SW480 (cell line): ENCODE measurements at places on chromosomes 12 and 14.
A peak's percentile ranks its signal among the peaks of the same experiment; 100 is the strongest.

DNA sequence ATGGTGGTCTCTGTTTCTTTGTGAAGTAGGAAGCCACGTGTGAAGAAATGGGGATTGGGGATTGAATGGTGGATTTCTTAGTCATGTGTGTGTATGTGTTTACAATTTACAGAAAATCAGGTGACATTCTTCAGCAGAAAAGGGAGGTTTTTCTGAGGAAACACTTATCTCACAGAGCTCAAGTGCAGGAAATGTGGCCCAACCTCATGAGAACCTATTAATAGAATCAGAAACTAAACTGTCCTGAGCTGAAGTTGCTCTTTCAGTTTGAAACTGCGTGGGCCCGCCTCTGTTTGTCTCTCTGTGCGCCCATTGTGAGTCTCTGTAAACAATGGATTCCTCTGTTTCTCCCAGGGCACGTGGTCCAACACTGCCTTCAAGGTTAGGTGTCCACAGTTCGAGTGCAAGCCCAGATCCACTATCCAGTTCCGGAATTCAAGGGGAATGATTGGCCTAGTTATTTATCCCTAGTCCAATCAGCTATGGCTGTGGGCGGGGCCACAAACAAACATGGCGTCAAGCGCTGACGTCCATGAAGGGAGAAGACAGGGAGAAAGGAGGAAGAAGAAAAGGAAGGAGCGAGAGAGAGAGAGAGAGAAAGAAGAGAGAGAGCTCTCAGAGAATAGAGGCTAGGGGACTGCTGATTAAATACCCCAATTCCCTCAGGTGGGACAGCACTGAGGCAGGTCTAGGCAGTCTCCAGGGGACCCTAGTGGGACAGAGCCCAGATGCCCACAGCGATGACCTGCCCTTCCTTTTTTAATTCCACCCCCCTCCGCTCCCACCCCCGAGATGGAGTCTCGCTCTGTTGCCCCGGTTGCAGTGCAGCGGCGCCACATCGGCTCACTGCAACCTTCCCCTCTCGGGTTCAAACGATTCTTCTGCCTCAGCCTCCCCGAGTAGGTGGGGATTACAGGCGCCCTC is 31.4 kb upstream of the C12orf76 start:
- peak; percentile 48 for DNase-seq

DNA sequence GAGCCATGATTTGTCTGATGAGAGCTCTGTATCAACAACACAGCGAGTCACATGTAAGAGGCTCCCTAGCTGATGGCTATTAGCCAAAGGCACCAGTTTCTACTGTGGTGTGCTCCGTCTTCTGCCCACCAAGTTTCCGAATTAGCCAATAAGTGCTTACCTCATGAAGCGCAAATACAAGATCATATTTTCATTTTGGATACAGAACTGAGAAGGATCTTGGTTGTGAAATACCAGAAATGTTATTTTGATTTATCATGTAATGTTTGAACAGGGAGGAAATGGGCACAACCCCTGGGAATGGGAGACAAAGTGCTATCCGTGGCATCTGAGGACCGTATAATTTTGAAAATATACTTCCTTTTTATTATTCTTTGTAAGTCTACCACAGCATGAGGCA is 234.3 kb downstream of the DACT1 start:
- DNase-seq: no peak

DNA sequence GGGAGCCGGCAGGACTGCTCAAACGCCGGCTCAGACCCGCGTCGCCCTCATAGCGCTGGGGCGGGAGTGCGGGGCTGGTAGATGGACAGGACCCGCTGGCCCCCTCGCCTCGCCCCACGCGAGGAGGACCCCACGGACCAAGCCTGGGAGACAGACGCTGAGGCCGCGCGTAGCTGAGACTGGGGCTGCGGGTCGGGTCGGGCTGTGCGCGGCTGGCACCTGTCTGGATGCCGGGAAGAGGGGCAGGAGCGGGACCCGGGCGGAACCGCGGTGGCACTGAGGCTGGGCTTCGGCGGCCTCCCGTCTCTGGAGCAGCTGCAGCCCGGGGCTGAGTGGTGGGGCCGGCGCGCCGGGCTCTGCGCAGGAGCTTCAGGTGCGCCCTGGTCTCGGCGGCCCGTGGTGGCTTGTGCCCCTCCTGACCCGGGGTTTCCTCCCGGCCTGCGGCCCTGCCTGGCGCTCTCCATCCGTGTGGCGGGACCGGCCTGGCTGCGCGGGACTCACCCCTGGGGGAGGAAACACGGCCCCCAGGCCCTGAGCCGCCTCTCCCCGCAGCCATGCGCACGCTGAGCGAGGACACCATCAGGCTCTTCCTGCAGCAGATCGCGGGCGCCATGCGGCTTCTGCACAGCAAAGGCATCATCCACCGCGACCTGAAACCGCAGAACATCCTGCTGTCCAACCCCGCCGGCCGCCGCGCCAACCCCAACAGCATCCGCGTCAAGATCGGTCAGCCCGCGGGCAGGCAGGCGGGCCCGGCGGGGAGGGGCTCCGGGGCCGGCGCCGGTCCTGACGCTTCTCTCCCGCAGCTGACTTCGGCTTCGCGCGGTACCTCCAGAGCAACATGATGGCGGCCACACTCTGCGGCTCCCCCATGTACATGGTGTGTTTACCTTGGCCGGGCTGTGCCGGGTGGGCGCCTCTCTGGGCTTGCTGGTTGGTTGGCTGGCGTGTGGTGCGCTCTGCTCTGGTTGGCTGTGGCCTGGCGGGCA is 14.0 kb downstream of the ULK1 start:
- DNase-seq: no peak

GRCh38 chr14:96385385-96385784 is 6.5 kb upstream of the AK7 start:
- DNase-seq: no peak

- DNase-seq: no peak
Measured at GRCh38 chr12:4289231-4289878, 15.8 kb downstream of the CCND2 start.

GRCh38 chr12:127509066-127509778 is 757.7 kb upstream of the TMEM132C start:
- DNase-seq: no peak

GRCh38 chr14:69643430-69644200 is 32.2 kb downstream of the SUSD6 start:
- peak; percentile 92 for DNase-seq

GRCh38 chr12:117209626-117210025 is 19.4 kb upstream of the FBXO21 start:
- no peak for DNase-seq

DNA sequence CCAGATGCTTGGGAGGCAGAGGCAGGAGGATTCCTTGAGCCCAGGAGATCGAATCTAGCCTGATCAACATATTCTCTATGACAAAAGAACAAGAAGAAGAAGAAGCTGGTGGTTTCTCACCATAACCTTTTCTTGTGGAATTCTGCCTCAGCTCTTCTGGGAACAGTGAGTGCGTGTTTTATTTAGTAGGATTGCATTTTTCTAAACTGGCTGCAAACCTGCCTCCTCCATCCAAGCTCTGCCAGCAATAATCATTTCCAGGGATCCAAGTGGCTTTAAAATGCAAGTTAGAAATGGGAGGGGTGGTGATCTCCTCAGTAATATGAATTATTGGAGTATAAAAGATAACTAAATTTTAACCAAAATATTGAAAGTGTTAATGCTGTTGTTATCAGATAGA is 46.1 kb upstream of the MMP17 start:
- DNase-seq: no peak

DNA sequence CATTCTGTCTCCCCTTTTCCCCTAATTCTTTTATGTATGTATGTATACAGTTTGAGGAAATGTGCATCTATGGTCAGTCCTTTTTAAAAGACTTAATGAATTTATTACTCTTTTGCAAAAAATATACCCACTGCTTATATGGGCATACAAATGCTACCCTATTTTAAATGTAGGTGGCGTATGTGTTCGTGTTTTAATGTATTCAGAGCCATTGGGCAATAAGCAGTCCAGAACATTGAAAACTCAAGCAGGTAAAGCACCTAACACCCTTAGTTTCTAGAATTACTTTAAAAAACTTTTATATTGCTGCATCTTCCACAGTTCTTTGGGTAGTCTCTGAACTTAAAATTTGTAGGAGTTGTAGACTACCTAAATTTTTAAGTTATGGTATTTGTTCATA is 42.6 kb upstream of the A2ML1 start:
- no peak for DNase-seq

- DNase-seq: no peak
Measured at GRCh38 chr12:123363740-123364531, 711 bp downstream of the SBNO1 start.

DNA sequence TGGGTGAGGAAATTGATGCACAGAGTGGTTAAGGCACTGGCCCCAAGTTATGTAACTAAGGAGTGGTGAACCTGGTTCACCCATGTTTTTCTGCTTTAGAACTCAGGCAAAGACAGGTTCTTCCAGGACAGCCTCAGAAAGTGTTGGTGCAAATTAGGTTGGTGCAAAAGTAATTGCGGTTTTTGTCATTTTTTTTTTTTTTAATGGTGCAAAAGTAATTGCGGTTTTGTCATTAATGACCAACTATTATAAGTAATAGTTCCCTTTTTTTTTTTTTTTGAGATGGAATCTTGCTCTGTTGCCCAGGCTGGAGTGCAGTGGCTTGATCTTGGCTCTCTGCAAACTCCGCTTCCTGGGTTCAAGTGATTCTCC is 5.2 kb upstream of the SSH1 start:
- DNase-seq: no peak

DNA sequence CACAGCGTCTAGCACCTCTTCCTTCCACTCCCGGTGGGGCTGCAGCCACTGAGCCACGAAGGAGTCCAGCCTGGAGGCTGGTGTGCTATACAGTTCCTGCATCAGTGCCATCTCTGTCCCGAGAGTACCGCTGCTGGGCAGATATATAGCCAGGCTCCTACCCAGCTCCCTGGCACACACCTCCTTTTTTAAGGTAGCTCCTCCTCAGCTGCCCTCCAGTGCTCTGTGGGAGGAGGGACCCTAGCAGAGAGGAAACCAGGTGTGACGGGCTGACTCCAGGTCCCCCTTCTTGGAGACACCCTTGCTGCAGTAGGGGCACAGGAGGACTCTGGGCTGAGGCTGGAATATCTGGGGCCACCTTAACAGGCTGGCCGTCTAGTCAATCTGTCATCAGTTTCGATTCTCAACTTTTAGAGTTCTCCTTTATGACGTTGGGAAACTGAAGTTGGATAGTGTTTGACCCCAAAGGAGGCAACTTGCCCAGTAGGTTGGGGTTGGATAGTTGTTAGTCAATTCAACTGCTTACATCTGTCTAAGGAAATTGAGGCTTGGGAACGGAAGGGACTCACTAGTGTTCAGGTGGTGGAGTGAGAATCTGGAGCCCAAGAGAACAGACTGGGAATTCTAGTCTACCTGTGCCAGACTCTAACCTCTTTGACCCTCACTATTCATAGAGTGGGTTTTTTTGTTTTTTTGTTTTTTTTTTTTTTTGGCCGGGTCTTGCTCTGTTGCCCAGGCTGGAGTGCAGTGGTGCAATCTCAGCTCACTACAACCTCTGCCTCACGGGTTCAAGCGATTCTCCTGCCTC is at the start of gene OASL:
Gene OASL (minus strand): TSS at position 386 of the 808 bp plus-strand sequence. CDS start 275 bp downstream, at position 111.
- DNase-seq: peak; percentile 34
